ENCODE measurements at places on chromosomes 2 and 18.
A peak's percentile ranks its signal among the peaks of the same experiment; 100 is the strongest.

GRCh38 chr2:5894355-5894754 is 202.2 kb downstream of the SOX11 start:
- no peak for DNase-seq

DNA sequence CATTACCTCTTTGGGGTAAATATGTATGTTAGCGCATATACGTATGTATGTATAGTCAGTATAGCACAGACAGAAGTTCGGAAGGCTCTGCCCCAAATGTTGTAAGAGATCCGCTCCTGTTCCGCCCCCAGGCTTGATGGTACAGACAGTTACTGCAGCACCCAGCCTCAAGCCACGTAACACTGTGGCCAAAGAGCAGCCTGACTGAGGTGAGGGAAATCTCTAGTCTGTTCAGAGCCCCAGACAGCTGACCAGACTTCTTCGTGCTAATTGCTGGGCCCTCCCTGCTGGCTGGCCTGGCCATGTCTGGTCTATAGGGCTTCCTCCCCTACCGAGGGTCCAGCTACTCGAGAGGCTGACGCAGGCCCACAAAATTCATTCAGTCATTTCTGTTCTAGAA is 7.8 kb downstream of the CRACDL start:
- DNase-seq = no peak

GRCh38 chr2:24313744-24314632 is 46.3 kb downstream of the ITSN2 start:
- DNase-seq = no peak

DNA sequence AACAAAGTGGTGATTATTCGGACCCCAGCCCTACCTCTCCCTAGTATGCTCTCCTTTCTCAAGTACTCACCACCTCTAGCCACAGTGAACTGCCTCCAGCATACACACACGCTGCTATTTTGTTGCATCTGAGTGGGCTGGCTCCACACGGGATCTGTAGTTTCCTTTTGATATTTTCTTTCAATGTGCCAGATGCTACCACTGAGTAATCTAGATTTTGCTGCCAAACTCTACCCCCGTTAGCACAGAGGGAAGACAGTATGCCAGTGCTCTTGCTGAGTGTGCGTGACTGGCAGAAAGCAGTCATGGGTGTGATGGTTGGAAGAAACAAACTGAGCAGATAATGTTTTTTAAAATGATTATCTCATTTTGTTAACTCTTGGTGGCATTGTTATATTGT is 11.6 kb downstream of the CFLAR start:
- no peak for DNase-seq

DNA sequence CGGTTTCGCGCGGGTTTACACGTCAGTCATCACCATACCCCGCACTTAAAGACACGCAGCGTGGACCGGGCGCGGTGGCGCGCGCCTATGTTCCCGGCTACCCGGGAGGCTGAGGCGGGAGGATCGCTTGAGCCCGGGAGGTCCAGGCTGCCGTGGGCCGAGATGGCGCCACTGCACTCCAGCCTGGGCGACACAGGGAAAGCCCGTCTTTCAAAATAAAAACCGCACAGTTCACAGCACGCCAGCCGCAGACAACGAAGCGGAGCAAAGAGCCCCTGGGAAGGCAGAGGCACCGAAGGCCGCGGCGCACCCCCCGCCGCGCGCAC is 328 bp downstream of the DTYMK start:
- DNase-seq = no peak

- no peak for DNase-seq
These were observed 132.0 kb downstream of the INHBB start for GRCh38 chr2:120477831-120478481.

GRCh38 chr2:108363024-108363907 is 14.5 kb upstream of the SULT1C4 start:
- DNase-seq = no peak

GRCh38 chr2:214395040-214395439 is 15.8 kb upstream of the VWC2L start:
- DNase-seq = no peak

DNA sequence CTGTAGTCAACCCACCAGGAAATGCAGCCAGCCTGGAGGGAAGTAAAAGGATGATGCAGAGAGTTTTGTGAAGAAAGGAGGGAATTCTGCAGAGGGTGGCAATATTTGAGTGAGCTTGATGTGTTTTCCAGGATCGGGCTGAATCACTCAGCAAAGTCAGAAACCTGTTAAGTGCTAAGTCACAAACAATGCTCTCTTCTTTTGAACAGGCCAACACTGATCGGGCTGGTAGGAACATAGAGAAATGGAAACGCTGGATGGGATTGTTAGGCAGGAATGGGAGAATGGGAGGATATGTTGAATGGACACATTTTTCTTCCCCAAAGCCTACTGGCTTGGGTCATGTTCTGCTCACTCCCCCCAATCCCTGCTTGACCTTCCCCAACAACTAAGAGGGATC is 36.6 kb downstream of the KCNS3 start:
- DNase-seq = no peak

DNA sequence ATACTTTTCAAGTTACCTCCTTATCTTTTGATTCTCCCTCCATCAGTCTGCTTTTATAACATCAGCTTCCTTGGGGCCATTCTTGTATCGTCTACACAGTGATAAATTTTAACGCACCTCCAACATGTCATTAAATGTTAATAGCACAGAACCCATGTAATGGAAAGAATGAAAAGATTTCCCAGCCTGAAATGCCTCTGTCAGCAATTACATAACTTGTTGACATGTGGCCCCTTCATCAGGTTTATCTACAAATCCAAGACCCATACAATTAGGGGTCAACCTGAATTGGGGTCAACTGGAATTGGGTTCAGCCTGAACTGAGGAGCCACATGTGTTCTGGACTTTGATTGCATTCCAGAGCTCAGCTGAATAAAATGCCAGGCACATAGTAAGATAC is 148.2 kb upstream of the KLF7 start:
- DNase-seq = no peak

- DNase-seq = no peak
These were observed 115.4 kb downstream of the ACAA2 start for GRCh38 chr18:49697757-49698524.

- DNase-seq = no peak
These were observed 605.5 kb downstream of the EPHA4 start for GRCh38 chr2:220966636-220967035.

GRCh38 chr2:110804915-110805314 is 72.5 kb downstream of the ACOXL start:
- no peak for DNase-seq

DNA sequence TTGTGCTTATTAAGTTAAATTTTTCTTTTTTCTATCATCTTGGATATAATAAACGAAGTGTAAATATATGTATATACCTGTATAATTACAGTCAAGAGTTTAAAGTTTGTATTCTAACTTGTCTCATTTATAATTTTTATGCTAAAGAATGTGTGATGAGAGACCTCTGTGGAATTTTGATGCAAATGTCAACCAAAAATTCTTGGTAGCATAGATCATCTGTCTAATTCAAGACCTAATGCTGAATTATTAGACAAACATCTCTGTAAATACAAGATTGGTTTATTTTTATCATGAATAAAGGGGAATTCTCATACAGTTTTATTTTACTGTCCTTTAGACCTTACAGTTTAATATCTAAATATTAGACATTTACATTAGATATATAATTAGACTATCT is 149.2 kb upstream of the VWC2L start:
- no peak for DNase-seq

DNA sequence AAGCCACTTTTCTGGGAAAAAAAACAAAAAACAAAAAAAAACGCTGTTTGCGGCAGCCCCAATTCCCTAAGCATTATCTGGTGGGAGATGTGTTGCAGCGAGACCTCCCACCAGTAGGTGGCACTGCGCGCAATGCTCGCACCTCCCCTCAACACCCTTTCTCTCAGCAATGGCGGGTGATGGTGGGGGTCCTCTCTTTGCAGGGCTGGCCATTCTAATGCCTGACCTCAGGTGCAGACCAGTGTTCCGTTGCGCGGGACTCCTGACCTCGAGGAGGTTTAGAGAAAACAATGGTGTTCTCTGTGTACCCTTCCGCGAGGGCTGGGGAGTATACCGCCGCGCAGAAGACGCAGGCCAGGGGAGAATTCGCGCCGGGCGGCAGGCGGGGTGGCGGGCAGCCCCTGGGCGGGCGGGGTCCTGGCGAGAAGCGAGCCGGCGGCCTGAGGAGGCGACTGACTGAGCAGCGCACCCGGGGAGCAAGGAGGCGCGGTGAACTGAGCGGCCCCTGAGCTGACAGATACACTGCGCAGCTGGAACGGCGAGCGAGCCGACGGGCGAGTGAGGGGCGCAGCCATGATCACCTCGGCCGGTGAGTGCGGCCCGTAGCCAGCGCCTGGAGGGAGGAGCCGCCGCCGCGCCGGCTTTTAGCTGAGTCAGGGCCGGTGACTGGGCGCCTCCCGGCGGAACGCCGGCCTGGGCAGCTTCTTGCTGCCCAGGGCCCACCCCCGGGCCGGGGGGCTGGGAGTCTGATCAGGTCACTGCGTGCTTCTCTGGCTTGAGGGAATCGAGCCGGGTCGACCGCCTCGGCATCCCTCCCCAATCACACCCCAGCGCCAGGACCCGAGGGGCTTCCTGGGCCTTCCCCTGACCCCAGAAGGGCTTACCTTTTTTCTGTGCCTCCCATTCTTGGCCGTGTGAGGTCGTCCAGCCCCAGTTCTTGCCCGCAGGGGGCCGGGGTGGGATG is at the start of gene PSMD1:
PSMD1 (plus strand) TSS at position 415 of the 964 bp plus-strand sequence; CDS start at position 574, 159 bp downstream.
- peak; percentile 91 for DNase-seq
